ENCODE measurements at places on chromosomes 3 and 15.

DNA sequence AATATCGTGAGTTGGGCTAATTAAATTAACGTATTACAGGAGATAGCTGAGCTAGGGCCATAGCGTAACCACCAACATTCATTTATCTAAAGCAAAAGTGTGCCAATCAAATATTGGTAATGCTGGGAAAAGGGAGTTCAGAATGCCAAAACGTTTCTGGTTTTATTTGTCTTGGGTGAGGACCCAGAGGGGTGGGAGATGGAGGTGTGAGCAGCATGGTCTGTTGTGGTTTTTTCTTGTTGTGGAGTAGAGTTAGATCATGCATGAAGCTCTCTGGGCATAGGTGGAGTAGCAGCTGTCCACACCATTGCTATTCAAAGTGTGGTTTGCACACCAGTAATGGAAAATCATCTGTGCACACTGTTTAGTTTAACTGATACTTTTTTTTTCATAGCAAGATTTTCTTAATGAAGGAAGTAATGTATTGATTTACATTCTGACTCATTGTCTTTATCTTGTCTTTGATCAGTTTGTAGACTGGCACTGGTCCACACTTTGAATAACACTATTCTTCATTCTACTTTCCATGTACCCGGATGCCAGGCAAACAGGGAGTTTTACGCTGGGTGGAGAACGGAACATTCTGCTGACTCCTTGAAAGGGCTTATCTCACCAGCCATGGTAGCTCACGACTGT lies 50.8 kb upstream of the CRTC3 start:
- no peak for DNase-seq

- no peak for DNase-seq
Observed at GRCh38 chr15:68957696-68958095, 27.4 kb downstream of the SPESP1 start.

DNA sequence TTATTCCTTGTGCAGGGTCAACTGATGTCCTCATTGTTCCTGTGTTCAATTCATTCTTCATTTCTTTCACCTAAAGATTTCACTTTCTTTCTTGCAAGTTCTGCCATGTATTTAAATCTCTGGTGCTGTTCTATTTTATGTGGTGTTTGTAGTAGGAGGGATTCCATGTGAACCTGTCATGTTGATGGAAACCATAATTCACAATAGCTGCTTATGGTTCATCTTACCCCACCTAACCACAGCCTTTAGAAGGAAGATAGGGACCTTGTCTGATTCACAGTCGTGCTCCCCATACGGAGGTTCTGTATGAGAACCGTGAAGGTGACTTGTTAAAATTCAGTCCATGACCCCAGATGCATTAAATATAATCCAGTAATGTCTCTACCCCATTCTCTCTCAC lies 21.9 kb downstream of the SLCO2A1 start:
- DNase-seq = no peak

- no peak for DNase-seq
Observed at GRCh38 chr3:171416061-171416460, 44.1 kb downstream of the TNIK start.

DNA sequence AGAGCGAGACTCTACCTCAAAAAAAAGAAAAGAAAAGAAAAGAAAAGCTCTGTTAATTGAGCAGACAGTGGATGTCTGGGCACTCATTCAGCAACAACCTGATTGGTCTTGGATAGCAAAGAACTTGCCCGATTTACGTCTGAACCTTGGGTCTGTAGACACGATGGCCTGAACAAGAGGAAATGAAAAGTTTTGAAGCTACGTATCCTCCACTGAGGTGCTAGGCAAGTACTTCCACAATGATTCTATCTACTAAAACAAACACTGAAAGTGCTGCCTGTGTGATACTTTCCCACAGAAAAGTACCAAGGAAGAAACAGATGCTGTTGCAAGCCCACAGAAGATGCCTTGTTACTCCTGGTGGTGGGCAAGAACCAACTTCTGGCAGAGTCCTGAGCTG lies 21.8 kb upstream of the MUSTN1 start:
- DNase-seq = no peak

DNA sequence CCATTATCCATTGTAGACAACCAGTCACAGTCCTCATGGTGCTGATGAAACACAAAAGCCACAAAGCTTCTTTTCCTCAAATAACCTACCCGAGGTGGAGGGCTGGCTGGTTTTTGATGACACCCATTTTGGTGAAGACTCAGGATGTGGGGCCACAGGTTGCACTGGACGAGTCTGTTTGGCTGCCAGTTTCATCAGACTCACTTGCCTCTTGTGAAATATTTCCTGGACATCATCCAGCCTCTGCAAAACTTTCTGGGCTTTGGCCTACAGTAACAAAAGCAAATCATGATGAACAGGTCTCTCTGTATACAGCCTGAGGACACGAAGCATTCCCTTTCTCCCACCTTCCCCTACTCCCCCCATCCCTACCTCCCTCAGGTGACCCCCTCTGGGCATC lies 42.2 kb downstream of the B3GNT5 start:
- DNase-seq = no peak

GRCh38 chr3:39485547-39485946 lies 18.1 kb downstream of the MOBP start:
- DNase-seq = peak; percentile 10

- DNase-seq = peak; percentile 58
Observed at GRCh38 chr3:9890249-9891071, at the start of gene JAGN1. Gene JAGN1 (plus strand): TSS chr3:9890610. CDS start chr3:9890723, 113 bp downstream.

GRCh38 chr3:132435911-132436425 lies 18.7 kb downstream of the DNAJC13 start:
- DNase-seq = no peak

DNA sequence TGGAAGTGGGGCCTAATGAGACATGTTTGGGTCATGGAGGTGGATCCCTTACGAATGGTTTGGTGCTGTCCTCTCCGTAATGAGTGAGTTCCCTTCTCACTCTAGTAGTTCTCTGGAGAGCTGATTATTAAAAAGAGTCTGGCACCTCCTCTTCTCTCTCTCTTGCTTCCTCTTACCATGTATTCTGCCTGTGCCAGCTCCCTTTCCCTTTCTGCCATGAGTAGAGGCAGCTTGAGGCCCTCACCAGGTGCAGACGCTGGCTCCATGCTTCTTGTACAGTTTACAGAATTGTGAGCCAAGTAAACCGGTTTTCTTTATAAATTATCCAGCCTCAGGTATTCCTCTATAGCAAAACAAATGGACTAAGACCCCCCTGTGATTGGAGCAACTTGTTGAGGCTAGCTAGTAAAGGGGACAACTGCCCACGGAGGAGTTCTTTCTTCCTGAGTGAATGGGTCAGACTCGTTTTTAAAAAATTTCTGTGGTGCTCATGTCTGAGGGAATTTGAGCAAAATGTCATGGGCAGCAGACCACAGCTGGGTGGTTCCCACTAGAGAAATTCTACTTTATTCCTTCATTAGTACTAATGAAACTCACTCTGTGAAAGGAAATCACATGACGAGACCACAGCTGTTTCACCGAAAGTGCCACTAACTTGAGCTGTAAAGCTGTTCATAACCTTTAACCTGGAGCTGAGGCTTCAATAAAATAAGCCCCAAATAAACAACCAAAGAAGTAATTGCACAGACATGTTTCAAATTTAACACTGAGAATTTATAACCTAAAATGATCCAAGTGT lies 210.0 kb downstream of the NFKBIZ start:
- DNase-seq = no peak

DNA sequence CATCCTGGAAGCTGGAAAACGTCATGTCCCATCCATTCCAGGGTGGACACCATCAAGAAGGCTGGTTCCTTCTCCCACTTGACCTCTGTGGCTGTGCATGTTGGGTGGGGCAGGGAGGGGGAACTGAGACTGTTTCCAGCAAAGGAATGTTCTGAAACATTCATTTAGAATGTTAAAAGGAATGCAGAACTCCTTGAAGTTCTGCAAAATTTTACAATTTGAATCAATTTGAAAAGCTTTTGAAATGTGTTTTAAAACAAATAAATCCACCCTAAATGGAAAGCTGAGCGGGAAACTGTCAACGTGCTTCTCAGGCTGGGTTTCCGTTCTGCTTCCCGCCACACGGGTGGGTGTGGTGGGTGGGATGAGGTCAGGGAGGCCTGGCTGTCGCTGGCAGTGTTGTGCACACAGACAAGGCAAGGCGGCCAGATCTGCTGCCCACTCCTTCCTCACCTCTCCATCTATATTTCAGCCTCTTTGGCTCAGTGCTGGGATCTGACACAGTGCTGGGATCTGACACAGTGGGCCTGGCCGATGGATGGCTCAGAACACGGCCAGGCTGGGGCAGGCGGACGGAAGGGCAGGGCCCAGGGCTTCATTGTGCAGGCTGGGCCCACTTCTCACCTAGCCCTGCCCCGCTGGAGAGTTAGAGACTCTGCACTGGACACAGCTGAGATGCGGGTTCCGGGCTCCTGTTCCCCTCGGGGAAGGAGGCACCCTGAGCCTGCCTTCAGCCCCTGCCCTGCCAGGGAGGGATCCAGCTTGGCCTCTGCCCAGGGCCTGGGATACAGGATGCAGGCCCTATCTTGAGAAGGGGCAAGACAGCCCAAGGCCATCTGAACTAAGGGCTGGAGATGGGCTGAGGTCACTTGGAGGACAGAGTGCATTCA lies 110.4 kb downstream of the TMEM266 start:
- no peak for DNase-seq

- no peak for DNase-seq
Observed at GRCh38 chr3:188400494-188401243, 246.7 kb downstream of the LPP start.

DNA sequence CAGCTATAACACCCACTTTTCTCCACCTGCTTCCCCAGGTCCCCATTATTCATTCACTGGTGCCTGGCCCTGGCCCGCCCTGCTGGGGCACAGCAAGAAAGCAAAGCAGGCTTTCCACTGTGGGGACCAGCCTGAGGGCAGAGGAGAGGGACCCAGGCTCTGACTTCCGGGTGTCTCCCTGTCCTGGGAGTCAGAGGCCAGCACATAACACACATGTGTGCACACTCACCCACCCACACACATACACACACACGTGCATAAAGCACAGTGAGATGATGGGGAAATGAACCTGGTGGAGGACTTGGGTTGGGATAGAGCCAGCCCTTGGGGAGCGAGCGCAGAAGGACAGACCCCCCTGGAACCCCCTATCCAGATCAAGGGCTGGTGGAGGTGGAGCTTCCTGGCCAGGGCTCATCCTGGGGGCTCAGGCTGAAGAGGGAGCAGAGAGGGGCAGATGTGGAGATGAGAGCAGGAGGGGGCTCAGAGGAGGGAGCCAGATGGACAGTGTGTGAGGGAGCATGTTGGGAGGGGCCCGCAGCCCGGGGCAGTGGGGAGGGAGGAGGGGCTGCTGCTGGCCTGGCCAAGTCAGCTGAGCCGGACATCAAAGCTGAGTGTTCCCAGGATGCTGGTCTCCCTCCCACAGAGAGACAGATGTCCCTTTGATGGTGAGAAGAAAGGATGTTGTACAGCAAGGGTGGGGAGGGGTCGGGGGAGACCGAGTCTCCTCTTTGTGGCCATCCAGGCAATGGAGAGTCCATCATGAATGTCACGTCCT lies 78.2 kb downstream of the LINGO1 start:
- DNase-seq = no peak

DNA sequence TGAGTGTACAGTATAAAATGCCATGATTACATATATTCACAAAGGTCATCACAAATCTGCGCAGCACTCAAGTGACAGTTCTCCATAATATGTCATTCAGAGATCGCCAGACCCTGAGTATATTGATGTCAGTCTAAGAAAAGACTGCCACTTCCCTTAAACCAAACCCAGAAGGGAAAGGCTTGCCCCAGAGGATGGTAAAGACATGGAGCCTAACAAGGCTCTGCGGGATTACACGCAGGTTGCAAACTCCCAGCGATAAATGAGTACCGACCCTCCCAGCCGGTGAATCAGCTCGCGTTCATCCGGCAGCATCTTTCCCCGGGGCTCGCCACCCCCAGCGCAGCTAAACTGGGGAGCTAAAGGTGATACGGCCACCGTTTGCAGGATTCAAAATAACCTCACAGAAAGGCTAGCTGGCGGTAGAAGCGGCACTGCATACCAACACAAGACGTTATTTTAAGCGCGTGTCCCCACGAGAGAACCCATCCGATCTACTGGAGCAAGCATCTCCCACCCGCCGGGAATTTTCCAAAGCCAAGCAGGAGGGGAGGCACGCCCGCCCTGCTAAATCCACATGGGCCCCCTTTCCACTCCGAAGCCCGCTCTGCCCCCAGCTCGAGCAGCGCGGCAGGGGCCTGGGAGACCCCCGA lies 643 bp downstream of the MYO5A start:
- peak; percentile 41 for DNase-seq

DNA sequence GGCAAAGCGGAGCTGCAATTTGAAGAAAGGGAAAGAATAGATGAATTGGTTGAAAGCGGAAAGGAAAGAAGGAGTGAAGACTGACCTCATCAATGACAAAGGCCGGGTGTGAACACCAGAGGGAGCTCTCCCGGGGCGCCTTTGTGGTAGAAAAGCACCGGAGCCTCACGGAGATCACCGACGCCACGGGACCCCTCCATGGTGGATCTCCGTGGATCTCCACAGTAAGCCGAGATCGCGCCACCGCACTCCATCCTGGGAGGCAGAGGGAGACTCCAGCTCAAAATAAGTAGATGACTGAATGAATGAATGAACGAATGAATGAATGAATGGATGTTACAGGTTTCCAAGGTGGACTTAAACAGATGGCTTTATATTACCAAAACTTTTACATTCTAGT lies 25.0 kb downstream of the GPR160 start:
- no peak for DNase-seq

DNA sequence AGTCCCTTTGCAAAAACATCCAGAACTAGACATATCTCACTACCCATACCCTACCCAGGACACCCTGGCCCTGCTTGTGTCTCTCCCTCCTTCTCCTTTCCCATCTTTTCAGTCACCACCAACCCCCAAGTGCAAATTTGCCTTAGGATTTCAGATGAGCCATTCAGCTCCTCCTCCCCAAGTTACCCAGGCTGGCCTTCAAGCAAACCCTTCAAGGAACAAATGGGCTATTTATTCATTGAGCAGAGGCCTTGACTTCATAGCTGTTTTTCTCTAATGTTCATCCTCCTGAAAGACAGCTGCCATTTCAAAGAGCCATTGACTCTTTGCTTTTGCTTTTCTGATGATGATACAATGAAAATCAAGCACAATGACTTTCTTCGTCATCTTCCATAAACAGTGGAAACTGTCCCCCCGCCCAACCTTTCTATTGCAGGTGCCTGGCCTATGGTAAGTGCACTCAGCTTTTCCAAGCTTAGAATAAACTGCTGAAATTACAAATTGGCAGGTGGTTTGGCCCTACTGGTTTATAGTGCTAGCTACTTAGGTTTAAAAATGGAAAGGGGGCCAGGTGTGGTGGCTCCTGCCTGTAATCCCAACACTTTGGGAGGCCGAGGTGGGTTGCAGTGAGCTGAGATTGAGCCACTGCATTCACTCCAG lies 26.1 kb upstream of the KLHL6 start:
- no peak for DNase-seq

- peak; percentile 41 for DNase-seq
Observed at GRCh38 chr3:23611737-23612295, 193.9 kb upstream of the UBE2E1 start.

DNA sequence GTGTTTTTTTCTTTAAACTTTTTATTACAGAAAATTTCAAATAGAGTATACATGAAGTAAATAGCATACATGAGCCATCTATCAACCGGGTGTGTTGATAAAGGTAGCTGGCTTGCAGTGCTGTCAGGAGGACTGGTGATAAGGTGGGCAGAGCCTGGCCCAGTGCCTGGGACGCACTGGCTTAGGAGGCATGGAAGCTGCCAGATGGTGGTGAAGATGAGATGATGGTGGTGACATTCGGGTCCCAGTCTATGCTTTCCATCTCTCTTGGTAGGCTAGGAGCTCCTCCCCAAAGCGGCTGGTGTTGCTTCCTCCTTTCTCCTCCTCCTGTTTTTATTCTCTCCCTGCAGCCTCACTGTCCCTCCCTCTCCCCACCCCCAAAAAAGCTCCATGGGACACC lies 101.7 kb downstream of the ADCY5 start:
- DNase-seq = no peak

GRCh38 chr3:137071104-137071503 lies 113.3 kb downstream of the IL20RB start:
- no peak for DNase-seq

Data from H54 (cell line).